ENCODE measurements at places on chromosomes 3 and 15.

DNA sequence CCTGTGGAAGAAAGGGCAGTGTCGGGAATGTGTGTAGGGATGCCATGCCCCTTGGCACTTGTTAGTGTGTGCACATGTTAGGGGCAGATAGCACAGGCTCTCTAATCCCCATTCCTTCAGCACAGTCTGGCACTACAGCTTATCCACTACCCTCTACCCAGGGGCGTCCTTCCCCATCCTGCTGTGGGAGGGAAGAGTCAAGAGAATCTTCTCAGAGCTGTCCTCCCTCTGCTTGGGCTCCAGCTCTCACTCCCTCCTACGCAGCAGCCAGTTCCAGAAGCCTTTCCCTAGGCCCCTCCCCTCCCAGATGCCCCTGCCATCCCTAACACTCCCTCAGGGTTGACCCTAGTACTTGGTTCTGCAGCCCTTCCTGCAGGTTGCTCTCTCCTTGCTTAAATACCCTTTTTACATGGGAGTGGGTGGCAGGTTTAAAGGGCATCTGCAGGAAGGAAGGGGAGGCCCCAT lies 815 bp upstream of the GRM2 start:
- no peak for DNase-seq

DNA sequence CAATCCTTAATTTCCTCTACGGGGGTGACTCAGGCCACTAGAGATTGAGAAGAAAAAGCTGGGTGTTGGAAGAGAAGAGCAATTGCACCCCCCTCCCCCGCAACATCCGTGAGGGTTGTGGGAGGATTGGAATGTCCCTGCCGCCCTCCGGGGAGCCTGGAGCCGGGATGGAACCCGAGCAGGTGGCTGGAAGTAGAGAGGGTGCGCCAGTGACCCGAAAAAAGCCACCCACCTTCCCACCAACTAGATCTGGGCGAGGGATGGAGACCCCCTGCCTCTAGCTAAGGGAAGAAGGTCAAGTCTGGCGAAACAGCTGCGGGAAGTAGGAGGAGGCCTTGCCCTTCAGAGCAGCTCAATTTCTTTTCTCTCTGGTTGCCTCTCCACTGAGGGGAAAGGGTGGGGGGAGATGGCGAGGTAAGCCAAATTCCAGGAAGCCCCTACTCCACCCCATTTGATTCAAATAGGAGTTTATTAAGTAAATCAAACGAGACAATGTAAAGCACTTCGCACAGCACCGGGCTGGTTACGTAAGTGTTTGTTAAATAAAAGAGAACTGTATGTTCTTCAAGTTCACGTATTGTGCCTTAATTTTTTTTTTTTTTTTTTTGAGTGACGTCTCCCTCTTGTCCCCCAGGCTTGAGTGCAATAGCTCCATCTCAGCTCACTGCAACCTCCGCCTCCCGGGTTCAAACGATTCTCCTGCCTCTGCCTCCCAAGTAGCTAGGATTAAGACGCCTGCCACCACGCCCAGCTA lies 1.1 kb upstream of the WWTR1 start:
- DNase-seq: no peak

- no peak for DNase-seq
These were observed 16.7 kb downstream of the MEIS2 start for GRCh38 chr15:37083610-37084009.

- DNase-seq: no peak
These were observed 51.4 kb upstream of the IGF1R start for GRCh38 chr15:98596885-98597392.

- DNase-seq: no peak
These were observed 115.6 kb downstream of the SENP2 start for GRCh38 chr3:185701611-185702261.

- DNase-seq: no peak
These were observed 12.3 kb upstream of the CRBN start for GRCh38 chr3:3191675-3192285.
